ENCODE measurements at places on chromosomes 3 and 15.

DNA sequence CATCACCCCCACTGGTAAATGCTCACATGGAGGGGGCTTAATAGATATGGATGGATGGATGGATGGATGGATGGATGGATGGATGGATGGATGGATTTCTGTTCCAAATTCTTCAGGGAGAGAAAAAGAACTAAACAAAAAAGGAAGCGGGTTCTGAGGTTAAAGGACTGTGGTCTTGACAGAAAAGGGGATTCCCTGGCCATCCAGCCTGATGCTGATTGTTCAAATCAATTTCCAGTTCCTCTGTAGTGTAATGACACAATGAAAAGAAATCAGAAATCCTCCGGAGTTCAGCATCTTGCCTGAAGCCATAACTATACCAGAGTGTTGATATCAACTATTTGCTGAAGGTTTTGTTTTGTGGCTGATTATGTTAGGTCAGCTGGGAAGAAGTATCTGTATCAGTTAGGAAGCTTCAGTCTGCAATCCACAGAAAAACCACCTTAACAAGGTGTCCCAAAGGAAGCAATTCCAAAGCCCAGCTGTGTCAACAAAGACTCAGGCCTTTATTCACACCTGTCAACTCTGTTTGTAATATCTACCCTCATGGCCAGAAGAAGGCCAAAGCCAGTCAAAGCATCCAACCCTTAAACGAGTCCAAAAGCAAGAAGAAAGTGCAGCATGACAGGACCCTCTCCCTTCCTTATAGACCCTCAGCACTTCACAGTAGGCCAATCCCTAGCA, 24.5 kb upstream of the RASA2 start:
- no peak for DNase-seq

GRCh38 chr15:91422797-91423196, 322.7 kb downstream of the SV2B start:
- DNase-seq = peak; percentile 40

DNA sequence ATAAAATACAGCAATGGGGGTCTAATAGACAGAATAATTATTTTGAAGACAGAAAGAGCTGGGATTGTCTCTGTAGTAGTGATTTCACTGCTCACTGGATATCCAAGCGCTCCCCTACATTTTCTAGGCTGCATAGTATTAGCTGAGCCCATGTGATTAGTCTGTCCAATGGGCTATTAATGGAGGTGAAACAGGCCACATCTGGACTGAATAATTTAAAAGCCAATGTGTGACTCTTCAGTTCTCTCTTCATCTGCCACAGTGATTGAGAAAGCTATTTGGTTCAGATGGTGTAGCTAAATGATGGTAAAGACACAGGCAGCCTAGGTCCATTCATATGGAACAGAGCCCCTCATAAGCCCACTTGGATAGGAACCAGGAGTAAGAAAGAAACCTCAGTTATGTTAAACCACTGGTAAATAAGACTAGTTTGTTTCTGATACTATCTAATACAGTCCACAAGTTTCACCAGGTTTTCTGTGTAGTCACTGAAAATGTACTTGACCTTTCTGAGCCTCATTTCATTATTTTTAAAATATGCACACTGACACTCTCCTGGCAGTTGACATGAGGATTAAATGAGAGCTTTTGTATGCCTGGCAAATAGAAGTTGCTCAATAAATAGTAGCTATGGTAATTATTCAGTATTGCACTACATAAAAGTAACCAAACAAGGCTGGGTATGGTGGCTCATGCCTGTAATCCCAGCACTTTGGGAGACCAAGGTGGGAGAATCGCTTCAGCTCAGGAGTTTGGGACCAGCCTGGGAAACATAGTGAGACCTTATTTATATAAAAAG, 17.0 kb upstream of the STT3B start:
- DNase-seq = no peak

- DNase-seq = no peak
Measured at GRCh38 chr3:14256046-14256445, 77.4 kb downstream of the LSM3 start.

GRCh38 chr3:38843898-38844297, 27.9 kb upstream of the SCN10A start:
- no peak for DNase-seq

- no peak for DNase-seq
Measured at GRCh38 chr3:187946163-187946691, 201.0 kb upstream of the BCL6 start.

GRCh38 chr15:60923925-60924324, 305.2 kb downstream of the RORA start:
- DNase-seq = no peak

- DNase-seq = no peak
Measured at GRCh38 chr3:105458518-105459215, 92.0 kb downstream of the ALCAM start.

GRCh38 chr3:64905906-64906410, 218.2 kb upstream of the ADAMTS9 start:
- no peak for DNase-seq

GRCh38 chr3:161549261-161549660, 52.7 kb downstream of the OTOL1 start:
- DNase-seq = no peak

GRCh38 chr15:78241017-78241416, 6.7 kb upstream of the ACSBG1 start:
- peak; percentile 81 for DNase-seq

DNA sequence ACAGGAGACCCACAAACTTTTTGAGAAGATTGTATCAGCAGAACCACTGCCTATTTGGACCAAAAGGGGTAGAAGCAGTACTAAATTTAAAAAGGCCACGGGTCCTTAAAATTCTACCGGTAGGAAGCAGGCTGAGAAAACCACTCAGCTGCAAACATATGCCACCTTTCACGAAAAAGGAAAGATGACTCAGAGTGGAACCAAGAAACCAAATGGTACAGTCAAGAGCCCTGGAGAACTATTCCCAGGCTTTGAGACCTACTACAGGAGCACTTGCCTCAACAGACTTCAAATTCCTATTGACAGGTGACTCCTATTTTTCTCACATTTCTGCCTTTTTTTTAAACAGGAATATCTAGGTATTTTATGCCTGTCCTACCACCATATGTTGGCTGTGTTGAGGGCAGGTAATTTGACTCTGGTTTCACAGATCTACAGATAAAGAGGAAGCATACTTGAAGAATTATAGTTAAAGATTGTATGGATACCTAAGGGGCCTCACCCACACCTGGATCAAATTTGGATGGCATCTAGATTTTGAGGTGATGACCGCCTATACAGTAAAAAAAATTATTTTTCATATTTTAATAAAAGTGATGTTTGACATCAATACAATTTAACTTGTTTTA, 10.1 kb downstream of the GOLIM4 start:
- no peak for DNase-seq

- DNase-seq = no peak
Measured at GRCh38 chr3:196987022-196987421, 18.4 kb upstream of the PIGZ start.

DNA sequence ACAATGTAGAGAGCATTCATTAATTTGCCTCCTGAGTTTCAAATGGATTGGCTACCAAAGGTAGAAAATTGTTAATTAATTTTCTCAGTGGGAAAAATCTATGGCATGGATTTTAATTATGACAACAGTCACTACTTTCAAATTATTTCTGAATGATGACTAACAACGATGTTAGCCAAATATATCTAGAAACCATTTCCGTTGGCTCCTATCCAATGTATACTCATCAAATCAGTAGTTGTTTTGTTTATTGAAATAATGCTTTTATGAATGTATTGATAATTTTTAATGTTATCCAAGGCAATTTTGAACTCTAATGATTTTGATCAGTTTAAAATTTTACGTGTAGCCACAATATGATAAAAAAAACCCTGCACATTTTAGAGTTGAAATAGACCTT, 333.4 kb downstream of the NAALADL2 start:
- no peak for DNase-seq

DNA sequence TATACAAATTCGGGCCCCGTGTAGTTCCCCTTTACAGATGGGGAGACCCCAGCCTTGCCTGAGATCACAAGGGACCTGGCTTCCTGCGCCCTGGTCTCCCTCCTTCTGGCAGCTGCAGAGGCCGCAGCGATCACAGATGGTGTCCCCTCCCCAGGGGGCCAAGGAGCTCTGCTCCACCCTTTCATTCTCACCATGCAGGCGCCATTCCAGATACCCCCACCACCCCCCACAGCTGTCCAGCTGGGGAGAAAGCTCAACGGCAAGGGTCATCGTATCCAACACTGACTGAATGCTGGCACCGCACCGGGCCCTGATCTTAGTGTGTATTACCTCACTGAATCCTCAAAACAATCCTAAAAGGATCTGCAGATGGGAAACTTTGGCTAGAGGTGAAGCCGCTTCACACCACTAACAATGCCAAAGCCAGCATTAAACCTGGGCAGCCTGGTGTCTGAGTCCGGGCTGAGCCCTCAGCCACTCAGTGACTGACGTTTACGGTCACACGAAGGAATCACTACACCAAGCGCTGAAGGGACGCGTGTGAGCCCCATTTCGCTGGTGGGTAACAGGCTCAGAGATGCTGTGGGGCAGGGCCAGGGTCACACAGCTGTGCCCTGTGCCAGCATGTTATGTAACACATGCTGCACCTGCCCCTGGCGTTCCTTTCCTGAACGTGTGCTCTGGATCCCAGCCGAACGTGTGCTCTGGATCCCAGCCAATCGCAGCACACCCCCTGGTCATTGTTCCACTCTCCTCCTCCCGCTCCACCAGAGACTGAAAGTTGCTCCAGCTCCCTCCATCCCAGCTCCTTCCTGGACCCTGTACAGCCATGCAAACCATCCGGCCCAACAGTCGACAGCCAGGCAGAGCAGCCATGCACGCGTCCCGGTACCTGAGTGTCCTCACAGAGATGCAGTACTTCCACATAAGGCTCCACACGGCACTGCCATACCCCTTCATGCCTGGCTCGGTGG, 51.8 kb downstream of the IQSEC1 start:
- no peak for DNase-seq

DNA sequence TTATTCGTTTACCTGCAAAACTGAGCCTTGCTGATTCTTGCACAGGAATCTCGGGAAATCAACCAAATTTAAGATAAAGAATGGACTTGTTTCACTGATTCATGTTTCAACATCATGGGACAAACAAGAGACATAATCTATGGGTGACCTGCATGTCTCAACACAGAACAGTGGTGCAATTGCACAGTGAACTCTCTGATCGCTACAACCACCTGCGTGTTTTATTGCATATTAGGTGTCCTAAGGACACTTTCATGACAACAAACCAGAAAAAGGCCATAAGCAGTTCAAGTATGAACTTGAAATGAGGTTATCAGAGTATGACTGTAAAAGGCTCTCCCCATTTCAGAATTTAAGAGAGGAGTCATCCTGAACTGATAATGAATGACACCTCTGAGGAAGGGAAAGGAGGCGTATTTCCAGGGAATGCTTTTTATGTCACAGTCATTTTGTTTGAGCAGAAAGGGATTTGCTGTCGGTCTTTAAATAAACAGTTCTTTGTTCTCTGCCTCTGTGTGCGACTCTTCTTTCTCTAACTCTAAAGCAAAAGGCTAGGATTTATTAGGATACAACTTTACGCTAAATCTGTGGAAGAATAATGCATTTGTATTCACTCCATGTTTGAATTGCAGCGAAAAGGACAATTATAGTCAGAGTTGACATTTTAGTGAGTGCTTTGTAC, 167.2 kb downstream of the RBMS3 start:
- DNase-seq = no peak

- peak; percentile 17 for DNase-seq
Measured at GRCh38 chr3:36792342-36792741, 28.0 kb upstream of the DCLK3 start.

DNA sequence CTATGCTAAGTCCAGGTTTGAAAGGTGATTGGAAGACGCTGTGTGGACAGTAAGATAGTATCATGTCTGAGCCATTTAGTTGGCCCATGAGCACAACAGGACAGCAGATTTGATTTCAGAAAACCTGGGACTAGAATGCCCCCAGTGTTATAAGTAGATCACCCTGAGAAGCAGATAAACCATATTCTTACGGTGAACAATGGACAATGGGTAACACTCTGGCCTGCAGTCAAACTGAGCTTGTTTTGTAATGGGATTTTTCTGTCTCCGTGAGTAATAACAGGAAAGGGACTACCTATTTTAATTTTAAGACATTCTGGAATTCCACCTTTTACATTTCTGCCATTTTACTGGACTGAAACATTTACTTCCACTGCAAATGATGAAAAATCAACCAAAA, 71.5 kb downstream of the LDHAL6B start:
- DNase-seq = no peak

- DNase-seq = peak; percentile 43
Measured at GRCh38 chr15:92803852-92804609, 96.1 kb upstream of the CHD2 start.

- DNase-seq = no peak
Measured at GRCh38 chr3:24377218-24377993, 117.2 kb downstream of the THRB start.

- DNase-seq = no peak
Measured at GRCh38 chr15:82111918-82112317, 66.1 kb upstream of the MEX3B start.

DNA sequence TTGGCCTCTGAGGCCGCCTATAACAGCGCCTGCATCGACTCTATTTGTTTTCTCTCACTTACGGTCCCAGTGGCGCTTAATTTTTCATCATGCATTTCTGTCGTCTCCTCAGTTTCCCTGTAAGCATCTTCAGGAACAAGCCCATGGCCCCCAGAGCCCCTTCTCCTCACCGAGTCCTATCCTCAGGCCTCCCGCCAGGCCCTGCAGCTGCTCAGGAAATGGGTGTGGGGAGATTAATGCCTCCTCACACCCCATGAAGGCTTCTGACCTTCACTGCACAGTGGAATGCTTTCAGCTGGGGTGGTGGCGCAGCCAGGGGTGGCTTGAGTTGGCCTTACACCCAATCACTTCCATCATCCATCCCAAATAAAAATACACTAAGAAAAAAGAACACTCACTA, 260.4 kb downstream of the FAM43A start:
- no peak for DNase-seq

DNA sequence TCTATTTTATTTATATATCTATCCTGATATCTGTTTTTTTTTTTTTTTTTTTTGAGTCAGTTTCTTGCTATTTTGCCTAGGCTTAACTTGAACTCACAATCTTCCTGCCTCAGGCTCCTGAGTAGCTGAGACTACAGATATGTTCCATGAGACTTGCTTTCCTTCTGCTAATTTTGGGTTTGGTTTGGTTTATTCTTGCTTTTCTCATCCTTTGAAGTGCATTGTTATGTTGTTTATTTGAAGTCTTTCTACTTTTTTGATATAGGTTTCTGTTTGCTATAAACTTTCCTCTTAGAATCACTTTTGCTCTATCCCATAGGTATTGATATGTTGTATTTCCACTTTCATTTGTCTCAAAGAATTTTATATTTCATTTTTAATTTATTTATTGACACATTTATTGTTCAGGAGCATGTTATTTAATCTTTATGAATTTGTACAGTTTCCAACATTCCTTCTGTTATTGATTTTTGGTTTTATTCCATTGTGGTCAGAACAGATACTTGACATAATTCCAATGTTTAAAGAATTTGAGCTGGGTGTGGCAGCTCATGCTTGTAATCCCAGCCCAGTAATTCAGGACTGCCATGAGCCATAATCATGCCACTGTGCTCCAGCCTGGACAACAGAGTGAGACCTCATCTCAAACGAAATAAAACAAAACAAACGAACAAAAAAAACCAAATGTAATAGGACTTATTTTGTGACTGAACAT, 62.3 kb upstream of the PLSCR4 start:
- no peak for DNase-seq

All from CD4-positive, alpha-beta T cell treated with Interleukin-12 subunit alpha and Interleukin-12 subunit beta, for 1 hour (primary cell).